ENCODE measurements at places on chromosomes 5 and 9. TPM values are rescaled to one million over a fixed set of nuclear protein-coding genes. Genes with fewer than 3 reads are reported as not detected.
A peak's percentile ranks its signal among the peaks of the same experiment; 100 is the strongest.

DNA sequence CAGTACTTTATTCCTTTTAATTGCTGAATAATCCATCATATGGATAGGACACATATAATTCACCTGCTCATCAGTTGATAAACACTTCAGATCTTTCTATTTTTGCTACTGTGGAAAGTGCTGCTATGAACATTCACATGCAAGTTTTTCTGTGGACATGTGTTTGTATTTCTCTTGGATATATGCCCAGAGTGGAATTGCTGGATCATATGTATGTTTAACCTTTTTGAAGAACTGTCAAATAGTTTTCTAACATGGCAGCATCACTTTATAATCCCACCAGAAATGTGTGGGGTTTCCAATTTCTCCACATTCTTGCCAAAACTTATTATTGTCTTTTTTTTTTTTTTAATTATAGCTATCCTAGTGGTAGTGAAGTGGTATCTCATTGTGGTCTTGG lies 15.1 kb downstream of the CARTPT start:
- no peaks in the 10 kb centered on the region for H3K4me1 ChIP-seq
- no peak for DNase-seq

DNA sequence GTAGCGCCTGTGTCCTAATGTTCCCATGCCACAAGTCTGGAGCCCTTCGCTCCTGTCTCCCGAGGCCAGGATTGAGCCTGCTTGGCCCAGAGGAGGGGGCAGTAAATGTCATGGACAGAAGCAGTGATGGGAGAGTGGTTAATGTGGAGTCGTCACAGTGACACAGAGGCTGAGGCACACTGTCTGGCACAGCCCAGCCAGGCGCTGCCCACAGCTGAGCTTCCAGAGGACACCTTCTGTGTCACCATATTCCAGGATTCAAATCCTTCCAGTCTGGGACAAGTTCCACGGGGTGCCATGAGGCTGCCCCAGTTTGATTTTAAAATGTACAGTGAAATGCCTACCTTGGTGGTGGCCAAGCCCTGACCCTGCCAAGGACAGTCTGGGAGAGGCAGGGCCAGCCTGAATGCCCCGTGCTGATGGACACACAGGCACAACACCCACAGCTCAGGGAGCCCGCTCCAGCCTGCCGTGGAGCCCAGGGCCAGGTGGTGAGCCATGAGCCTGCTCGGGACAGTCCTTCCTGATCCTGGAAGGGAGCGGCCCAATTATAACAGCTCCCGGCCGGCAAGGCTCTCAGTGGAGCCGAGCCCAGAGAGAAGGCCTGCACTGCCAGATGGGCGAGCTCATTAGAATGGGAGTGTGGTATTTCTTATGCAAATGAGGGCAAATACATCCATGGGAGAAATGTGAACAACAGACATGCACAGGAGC lies 99.1 kb upstream of the RUFY1 start:
- no peak overlapping the region for H3K27ac ChIP-seq
- no peaks in the 10 kb centered on the region for H3K27me3 ChIP-seq
- H3K36me3 ChIP-seq, result no peaks in the 10 kb centered on the region

DNA sequence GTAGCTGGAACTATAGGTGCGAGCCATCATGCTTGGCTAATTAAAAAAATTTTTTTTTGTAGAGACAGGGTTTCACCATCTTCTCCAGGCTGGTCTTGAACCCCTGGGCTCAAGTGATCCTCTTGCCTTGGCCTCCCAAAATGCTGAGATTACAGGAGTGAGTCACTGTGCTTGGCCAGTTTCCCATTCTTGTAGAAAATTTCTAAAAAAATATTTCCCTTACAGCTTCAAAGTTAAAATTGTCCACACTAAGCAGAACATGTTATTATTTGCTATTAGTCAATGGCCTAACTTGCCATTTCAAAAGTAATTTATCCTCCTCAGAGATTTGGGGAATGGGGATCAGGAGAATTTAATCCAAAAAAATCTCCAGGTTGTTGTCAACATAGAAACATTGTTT lies 40.1 kb downstream of the SLC38A9 start:
- H3K27me3 ChIP-seq, result no peaks in the 10 kb centered on the region
- no peak overlapping the region for H3K4me3 ChIP-seq
- no peak overlapping the region for H3K27ac ChIP-seq
- no peaks in the 10 kb centered on the region for H3K4me1 ChIP-seq
- no peak for DNase-seq

GRCh38 chr5:53971131-53971530 lies 339.2 kb downstream of the ARL15 start:
- H3K27me3 ChIP-seq, result no peaks in the 10 kb centered on the region
- H3K4me3 ChIP-seq, result no peak overlapping the region
- no peak for DNase-seq
- H3K4me1 ChIP-seq, result no peaks in the 10 kb centered on the region
- no peaks in the 10 kb centered on the region for H3K36me3 ChIP-seq

TLE1 gene
- 3.1 TPM for total RNA-seq

IQGAP2 gene
- total RNA-seq, result 34.0 TPM

- no peak overlapping the region for H3K4me3 ChIP-seq
- H3K36me3 ChIP-seq, result no peaks in the 10 kb centered on the region
- peaks cover 24% of the 10 kb centered on the region for H3K4me1 ChIP-seq
- no peak overlapping the region for H3K27ac ChIP-seq
- no peak for DNase-seq
- no peaks in the 10 kb centered on the region for H3K27me3 ChIP-seq
These were observed 341.1 kb downstream of the ZSWIM6 start for GRCh38 chr5:61673007-61673735.

NMRK1 gene
- 0.70 TPM for total RNA-seq

- no peaks in the 10 kb centered on the region for H3K36me3 ChIP-seq
- H3K27ac ChIP-seq, result no peak overlapping the region
- peaks cover 8% of the 10 kb centered on the region for H3K4me1 ChIP-seq
- no peaks in the 10 kb centered on the region for H3K27me3 ChIP-seq
- H3K4me3 ChIP-seq, result no peak overlapping the region
These were observed 77.7 kb downstream of the RGS3 start for GRCh38 chr9:113541019-113541900.

DNA sequence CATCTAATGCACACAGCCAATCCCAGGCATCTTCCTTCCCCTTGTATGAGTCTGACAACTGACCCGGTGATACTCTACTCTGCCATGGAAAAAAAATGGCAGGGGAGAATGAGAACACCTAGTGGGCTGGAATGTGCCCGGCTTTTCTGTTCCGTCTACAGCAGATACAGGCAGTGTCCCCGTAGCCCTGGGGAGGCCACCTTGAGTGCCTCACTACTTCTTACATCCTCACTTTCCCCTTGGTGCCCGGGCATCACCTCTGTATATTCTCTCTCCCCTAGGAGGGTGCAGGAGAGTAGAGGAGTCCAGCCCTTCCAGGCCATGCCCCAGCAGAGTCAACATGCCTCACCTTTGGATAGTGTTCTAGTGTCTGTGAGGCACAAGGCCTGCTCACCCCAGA lies 56.2 kb downstream of the SYK start:
- DNase-seq, result no peak
- H3K4me1 ChIP-seq, result no peaks in the 10 kb centered on the region
- H3K36me3 ChIP-seq, result no peaks in the 10 kb centered on the region
- no peaks in the 10 kb centered on the region for H3K27me3 ChIP-seq

DNA sequence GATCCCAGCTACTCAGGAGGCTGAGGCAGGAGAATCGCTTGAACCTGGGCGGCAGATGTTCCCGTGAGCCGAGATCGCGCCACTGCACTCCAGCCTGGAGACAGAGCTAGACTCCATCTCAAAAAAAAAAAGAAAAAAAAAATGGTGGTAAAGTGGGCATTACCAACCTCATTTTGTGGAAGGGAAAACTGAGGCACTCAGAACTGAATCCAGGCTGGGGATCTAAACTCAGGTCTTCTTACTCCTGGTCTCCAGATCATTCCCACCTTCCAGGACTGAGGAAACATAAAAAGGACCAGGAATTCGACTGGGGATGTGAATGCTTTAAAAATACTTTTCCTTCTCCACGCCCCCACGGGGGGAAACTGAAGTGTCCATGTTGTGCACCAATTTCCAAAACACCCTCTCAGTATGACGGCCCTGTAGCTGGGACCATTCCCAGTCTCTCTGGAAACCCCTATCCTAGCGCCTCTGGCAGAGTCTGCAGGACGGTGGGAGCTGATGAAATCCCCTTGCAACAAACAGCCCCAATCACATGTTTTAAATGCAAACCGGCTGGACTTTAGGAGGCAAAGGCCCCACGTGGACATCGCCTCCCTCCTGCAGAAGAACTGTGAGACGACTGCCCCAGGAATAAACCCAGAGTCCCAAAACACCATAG lies 8.9 kb upstream of the AKNA start:
- H3K4me1 ChIP-seq, result peaks cover 26% of the 10 kb centered on the region
- DNase-seq, result peak; percentile 55
- no peaks in the 10 kb centered on the region for H3K27me3 ChIP-seq
- H3K36me3 ChIP-seq, result no peaks in the 10 kb centered on the region
- peak overlapping the region; percentile 81 for H3K27ac ChIP-seq

DNA sequence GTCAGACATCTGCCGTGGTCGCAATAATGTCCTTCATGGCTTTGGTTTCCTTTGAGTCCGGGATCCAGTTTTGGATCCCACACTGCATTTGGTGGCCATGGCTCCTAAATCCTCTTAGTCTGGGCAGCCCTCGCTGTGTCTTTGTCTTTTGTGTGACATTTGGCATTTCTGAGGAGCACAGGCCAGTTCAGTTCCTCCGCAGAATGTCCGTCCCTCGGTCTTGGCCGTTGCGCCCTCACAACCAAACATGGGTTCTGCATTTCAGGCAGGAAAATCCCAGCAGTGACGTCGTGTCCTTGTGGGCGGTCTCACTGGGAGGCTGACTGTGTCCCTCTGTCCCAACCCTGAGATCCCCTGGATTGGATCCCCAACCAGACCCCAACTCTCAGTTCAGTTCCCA lies 172.9 kb upstream of the PPP1R26 start:
- H3K4me1 ChIP-seq, result no peaks in the 10 kb centered on the region
- H3K36me3 ChIP-seq, result no peaks in the 10 kb centered on the region
- H3K4me3 ChIP-seq, result no peak overlapping the region
- no peaks in the 10 kb centered on the region for H3K27me3 ChIP-seq

C5orf34 gene
- 15.0 TPM for total RNA-seq

DNA sequence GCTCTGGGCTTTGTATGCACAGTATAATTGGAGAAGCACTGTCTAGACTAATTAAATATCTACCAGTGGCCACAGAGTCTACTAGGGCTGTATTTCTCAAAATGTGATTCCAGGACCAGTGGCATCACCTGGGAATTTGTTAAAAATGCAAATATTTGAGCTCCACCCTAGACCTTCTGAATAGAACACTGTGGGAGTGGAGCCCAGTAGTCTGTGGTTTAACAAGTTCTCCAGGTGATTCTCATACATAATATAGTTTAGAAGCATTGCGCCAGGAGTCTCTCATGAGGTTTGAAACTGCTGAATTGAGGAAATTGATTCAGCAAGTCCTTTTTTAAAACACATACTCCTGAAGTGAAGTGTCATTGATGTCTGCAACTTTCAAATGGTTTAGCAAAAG lies 74.7 kb downstream of the FCHO2 start:
- H3K4me3 ChIP-seq, result no peak overlapping the region
- H3K36me3 ChIP-seq, result no peaks in the 10 kb centered on the region
- DNase-seq, result no peak
- H3K27ac ChIP-seq, result no peak overlapping the region
- no peaks in the 10 kb centered on the region for H3K4me1 ChIP-seq

SRP19 gene
- total RNA-seq, result 72.4 TPM

DNA sequence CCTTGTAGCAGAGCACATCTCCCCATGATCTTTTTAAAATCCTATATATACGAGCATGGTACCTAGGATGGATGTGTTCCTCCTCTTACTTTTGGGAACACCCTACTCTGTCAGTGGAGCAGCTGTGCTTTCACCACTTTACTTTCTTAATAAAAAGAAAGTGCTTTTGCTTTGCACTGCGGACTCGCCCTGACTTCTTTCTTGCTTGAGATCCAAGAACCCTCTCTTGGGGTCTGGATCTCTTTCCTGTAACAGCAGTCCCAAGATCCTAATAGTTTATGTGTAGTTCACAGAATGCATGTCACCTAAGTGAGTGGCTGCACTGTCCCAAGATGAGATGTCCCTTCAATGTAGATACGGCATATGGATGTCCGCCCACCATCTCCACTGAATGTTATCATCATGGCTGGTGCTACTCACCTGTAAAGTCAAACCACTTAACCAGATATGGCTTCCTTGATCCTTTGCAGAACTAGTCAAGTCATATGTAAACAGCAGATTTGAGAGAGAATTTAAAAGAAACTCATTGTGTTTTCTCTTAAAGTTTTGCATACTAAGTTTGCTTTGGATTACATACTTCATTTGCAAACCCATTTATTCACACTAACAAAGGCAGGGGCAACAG lies 1.9 kb downstream of the FGF1 start:
- DNase-seq, result no peak
- H3K27ac ChIP-seq, result peak overlapping the region; percentile 50

- no peak for DNase-seq
- H3K27me3 ChIP-seq, result no peaks in the 10 kb centered on the region
- H3K4me1 ChIP-seq, result no peaks in the 10 kb centered on the region
- no peak overlapping the region for H3K4me3 ChIP-seq
These were observed 515.8 kb upstream of the ARRDC3 start for GRCh38 chr5:91898898-91899297.

DNA sequence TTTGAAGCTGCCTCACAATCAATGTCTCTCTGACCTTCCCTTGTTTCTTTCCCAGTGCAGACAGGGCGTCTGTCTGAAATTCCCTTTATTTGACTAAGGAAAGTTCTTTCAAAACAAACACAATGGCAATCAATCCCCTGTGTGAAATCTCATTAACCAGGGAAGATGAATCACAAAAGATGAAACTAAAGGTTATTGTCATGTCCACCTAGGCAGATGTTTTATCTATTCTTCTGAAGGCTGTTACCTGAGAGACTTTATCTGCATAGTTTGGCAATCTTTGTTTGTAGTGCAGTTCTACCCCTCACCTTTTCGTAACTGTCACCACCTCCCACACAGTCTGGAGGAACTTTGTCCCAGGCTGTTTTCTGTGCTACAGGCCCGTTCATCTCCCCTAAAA lies 217.5 kb upstream of the RIOK2 start:
- no peak for DNase-seq
- no peak overlapping the region for H3K27ac ChIP-seq
- no peaks in the 10 kb centered on the region for H3K27me3 ChIP-seq
- no peaks in the 10 kb centered on the region for H3K4me1 ChIP-seq
- H3K4me3 ChIP-seq, result no peak overlapping the region

CCDC183 gene
- total RNA-seq, result not detected

LAMC3 gene
- 0.37 TPM for total RNA-seq

- H3K27me3 ChIP-seq, result no peaks in the 10 kb centered on the region
- peak overlapping the region; percentile 10 for H3K27ac ChIP-seq
- DNase-seq, result no peak
- peaks cover 68% of the 10 kb centered on the region for H3K36me3 ChIP-seq
- H3K4me1 ChIP-seq, result peaks cover 18% of the 10 kb centered on the region
These were observed 126.1 kb upstream of the RETREG1 start for GRCh38 chr5:16742938-16743337.

GRCh38 chr9:20771729-20772128 lies 87.7 kb downstream of the FOCAD start:
- no peak for DNase-seq
- no peaks in the 10 kb centered on the region for H3K27me3 ChIP-seq
- no peaks in the 10 kb centered on the region for H3K4me1 ChIP-seq
- no peak overlapping the region for H3K27ac ChIP-seq

DNA sequence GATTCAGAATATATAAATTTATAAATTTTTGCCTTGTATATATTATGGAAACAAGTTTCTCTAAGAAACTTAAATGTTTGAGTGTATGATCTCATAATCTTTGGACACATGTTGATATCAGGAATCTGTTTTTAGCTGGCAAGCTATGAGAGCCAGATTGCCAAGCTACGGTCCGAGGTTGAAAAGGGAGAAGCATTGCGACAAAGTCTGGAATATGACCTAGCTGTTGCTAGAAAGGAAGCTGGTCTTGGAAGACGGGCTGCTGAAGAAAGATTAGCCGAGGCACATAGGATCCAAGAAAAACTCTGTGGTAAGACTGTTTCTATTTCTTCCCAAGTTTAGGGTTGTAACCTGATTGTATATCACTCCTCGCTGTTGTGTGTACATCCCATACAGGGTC lies 25.9 kb downstream of the CCDC171 start:
- no peak overlapping the region for H3K4me3 ChIP-seq
- no peaks in the 10 kb centered on the region for H3K27me3 ChIP-seq
- H3K27ac ChIP-seq, result no peak overlapping the region

GRIA1 gene
- 1.5 TPM for total RNA-seq
